ENCODE measurements at places on chromosomes 16 and 17.

DNA sequence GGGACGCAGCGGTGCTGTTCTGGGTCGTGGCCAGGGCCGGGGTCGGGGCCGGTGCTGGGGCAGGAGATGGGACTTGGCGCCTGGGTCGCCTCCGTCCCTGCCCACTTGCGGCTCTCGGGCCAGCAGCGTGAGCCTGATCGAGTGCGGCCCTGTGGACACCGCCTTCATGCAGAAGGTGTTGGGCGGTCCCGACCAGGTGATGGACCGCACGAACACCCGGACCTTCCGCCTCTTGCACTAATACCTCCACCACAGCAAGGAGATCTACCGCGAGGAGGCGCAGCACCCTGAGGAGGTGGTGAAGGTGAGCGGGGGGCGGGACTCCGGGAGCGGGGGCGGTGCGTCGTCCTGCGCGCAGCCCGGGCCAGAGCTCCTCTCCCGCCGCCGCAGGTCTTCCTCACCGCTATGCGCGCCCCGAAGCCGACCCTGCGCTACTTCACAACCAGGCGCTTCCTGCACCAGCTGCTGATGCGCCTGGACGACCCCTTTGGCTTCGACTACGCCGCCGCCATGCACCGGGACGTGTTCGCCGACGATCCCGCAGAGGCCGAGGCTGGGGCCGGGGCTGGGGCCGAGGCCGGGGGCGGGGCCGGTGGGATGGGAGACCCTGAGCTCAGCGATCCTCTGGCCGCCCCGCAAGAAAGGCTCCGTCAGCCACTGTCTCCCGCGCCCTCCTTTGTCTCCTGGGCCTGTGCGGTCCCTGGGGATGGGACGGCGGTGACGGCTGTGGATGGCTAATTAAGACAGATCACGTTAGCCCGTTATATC is 4.5 kb upstream of the HSD17B1 start:
- DNase-seq: peak; percentile 69

GRCh38 chr17:82134101-82134500 is 36.1 kb upstream of the FASN start:
- no peak for DNase-seq

DNA sequence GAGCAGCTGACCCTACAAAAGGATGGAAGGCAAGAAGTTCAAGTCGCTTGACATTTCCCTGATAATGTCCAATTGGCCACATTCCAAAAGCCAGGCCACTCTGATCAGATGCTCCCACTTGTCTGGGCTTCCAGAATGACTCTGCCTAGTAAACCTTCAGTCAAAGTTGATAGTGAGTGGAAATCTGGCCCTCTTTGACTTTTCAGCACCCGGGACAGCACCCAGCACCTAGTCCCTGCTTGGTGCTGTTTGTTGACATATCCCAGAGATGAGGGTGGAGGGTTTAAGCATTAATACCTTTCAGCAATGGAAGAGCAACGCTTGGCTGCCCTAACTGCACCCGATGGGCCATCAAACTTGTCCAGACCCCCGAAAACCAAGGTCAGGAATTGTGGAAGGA is 131.3 kb downstream of the AIPL1 start:
- DNase-seq: no peak

DNA sequence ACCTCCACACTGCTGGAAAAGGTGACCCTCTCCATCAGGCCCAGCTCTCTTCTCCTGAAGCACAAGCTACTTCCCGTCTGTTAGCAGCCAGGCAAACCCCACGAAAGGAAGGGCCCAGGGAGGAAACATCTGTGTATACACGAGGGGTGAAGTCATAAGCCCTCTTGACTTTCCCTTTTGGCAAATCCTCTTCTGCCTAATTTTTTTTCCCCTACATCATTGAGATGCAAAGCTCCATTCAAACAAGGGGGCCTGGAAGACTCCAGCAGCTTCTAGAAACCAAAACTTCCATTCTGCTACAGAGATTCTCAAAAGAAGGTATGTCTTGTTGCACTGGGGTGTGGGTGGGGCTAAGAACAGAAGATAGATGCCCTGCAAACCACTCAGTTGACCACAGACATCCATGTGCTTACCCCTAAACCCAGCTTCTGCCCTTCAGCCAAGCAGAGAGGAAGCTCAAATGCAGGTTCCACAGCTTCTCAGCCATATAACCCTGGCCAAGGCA is 145.6 kb upstream of the RCVRN start:
- DNase-seq: no peak

DNA sequence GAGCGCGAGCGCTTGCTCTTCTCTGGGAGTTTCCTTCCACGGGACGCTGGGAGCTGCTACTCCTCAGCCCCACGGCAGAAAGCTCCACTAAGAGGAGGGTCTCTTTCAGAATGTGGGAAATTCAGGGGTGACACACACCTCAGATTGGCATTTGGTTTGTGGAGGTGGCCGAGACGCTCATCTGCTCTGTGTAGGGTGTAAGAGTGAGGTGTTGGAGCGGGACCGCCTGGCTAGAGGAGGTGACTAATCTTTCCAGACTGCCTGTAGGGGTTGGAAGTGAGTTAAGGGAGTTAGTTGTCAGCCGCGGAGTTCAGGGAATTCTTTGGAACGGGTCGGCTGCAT is 735 bp downstream of the PSMD11 start:
- peak; percentile 12 for DNase-seq

GRCh38 chr16:81142864-81143263 is 46.7 kb upstream of the GCSH start:
- DNase-seq: no peak

DNA sequence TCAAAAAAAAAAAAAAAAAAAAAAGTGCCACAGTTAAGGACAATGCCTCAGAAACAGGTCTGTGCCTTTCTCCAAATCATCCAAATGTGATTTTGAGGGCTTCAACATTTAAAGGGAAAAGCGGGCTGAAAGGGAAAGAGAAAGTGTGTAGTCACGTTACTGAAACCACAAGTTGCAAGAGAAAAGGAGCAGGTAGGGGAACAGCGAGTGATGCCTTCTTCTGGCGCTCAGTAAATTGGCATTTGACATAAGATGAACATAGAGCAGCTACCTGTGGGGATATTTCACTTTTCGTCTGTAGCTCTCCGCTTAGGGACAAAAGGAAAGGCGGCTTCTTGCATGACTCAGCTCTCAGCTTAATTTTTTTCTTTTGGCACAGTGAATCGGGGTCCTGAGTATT is 11.1 kb downstream of the CMTM2 start:
- no peak for DNase-seq

DNA sequence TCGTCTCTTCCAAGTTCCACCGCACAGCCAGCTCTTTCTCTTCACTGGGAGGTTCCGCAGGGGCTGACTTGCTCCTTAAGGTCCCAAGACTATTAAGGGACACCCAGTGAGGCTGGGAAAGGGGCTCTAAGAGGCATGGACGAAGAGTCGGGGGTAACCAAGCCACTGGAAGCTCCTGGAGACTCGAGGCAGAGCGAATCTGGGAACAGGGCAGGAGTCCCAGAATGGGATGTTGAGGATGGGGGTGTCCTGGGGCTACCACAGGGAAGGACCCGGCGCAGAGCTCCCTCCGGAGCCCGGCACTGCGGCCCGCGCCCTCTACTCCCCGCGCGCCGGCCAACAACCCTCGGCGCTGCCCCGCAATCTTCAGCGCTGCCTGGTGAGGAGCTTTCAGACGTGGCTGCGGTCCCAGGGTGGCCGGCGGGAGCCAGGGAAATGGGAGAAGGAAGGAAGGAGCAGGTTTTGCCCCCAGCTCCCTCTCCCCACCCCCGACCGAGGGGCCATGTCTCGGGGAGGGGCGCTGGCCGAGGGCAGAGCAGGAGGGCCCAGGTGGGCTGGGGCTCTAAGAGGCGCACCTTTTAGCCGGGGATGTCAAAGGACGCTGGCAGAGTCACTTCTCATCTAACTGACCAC is 581 bp downstream of the CHST5 start:
- DNase-seq: no peak

- DNase-seq: no peak
These were observed 737 bp downstream of the CANT1 start for GRCh38 chr17:79008666-79009387.

- no peak for DNase-seq
These were observed 4.7 kb downstream of the IGSF6 start for GRCh38 chr16:21647562-21648164.

- no peak for DNase-seq
These were observed 506.8 kb upstream of the SALL1 start for GRCh38 chr16:51657848-51658247.

GRCh38 chr17:39739885-39740356 is 2.2 kb downstream of the GRB7 start:
- DNase-seq: no peak

DNA sequence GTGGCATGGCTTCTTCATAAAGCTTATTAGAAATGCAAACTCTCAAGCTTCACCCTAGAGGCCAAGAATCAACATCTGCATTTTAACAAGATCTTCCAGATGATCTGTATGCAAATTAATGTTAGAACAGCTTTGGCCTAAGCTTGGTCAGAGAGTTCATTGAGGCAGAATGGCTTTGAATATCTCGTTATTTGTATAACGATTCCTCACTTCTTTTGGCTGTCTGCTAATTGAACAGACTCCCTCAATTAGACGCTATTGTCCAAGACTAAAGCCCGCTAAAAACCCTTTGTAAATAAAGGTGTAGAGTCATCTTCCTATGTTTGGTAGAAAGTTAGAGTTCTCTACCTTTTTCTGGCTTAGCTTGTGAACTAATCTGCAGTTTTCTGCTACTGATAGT is 1453.7 kb downstream of the CDH8 start:
- DNase-seq: no peak

- no peak for DNase-seq
These were observed 68.8 kb downstream of the CEP112 start for GRCh38 chr17:66123163-66123562.

- no peak for DNase-seq
These were observed 27.7 kb downstream of the BEAN1 start for GRCh38 chr16:66454751-66455150.

DNA sequence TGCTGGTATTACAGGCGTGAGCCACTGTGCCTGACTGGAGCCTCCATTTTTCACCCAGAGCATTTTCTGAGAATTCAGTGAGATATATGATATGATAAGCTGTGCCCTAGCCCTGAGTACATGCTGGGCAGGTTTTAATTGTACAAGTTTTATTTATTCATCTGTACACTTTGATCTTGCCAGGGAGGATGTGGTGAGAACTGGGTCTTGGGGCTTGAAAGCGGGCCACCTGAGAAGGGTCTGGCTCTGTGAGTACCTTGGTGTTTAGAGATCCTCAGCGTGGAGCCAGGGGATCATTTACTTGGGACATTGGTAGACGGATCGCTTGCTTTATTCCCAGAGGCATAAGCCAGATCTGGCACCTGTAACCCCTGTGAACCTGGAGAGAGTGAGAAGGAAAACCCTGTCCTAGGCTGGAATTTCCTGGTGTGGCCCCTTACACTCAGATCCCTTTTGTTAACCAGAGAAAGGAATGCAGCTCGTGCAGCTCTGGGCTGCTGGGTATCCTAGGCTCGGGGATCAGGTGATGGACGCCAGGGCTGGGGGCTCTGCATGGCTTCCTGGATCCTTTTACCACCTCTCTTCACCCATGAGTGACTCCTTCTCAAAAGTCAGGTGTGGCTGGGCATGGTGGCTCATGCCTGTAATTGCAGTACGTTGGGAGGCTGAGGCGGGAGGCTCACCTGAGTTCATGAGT is 91.9 kb downstream of the ABCC1 start:
- no peak for DNase-seq
